ENCODE measurements at places on chromosomes 11 and 22.

- DNase-seq: no peak
Measured at GRCh38 chr11:47711225-47711624, 3.9 kb downstream of the AGBL2 start.

DNA sequence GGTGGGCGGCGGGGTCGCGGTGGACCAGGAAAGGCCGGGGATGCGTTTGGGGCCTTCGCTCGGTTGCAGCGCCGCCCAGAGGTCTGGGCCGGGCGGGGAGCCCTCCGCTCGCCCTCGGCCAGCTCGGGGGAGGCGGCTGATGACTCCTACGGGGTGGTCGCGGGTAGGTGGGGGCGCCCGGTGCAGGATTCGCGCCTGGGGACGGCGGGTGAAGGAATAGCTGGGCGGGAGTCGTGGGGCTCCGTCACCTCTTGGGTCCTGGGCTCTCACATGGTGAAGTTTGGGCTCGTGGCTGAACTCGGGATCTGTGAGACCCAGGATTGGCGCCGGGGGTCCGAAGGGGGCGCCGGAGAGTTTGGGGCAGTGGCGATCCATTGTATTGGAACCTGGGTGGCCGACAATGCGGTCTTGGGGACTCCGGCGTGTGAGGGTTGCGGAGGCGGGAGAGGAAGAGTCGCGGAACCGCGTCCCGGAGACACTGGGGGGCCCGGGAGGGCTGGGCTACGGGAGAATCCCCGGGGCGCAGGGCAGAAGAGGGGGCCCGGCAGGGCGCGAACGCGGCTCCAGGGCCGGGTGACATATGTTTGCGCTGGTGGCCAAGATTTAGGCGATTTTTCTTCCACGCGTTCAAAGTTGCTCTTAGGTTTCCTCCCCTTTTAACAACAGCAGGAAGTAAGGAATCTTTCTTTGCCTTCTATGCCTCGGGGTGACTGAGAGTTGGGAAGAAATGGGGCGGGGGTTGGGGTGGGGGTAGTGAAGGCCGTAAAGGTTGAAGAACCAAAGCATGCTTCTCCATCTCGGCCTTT is 935 bp downstream of the QSER1 start:
- peak; percentile 54 for DNase-seq

GRCh38 chr11:110251836-110252235 is 44.6 kb downstream of the RDX start:
- DNase-seq: no peak

- no peak for DNase-seq
Measured at GRCh38 chr11:116721988-116722387, 50.8 kb downstream of the BUD13 start.

DNA sequence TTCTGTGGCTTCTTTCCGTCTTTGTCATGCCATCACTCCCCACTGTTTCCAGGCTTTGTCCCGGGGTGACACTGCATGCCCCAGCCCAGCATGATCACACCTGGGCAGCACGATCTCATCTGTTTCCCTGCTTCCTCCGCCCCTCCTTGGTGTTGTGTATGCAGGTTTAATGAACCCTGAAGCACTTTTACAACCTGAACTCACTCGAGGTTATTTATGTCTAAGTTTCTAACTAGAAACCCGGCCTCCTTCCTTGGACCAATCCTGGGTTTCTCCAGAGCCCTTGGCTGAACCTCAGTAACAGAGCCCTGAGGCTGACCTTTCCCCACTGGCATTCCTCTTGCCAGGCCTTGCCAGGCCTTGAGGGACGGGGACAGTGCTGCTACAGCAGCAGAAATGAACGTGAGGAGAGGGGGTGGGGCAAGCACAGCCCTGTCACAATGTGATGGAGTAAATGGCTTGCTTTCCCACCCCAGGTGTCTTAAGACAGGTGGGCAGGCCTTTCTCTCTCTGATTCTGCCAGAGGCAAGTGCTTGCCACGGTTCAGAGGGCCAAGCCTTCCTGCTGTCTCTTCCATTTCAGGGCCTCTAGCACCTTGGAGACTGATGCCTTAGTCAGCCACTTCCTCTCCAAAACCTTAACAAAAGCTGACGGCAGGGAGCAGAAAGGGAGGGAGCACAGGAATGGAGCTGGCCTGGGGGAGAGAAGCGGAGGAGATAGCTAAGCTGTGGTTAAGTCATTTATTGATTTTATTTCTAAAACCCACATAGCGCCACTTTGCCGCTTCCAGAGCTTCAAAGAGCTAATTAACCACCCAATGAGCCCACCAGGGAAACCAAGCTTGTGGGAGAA is 3.1 kb upstream of the PYGM start:
- no peak for DNase-seq

DNA sequence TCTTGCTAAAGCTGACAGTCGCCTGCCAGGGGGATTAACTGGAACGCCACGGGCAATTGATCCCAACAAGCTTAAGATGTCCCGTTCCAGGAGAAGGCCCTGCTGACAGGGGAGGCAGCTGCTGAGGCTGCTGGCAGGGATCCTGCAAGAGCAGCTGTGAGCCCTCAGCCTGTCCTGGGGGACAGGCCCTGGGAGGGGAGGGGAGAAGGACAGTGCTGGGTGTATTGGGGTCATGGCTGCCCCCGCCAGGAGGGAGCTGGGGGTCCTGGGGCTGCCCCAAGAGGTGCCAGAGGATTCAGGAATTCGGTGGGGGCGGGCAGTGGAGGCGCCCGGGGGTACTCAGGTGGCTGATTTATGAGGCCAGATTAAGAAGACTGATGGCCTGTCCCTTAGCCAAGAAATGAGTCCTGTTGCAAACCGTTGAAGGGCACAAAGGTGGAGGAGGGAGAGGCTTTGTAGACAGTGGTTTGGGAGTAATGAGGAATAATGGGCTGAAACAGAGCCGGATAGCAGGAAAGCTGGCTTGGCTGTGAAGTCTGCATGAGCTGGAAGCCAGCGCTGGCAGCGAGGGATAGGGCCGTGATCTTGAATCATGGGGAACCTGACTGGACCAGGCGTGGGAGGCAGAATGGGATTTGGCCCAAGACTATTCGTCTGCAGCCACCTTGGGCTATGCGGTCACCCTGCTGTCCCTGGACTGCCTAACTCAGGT is 133.5 kb downstream of the CACNA1I start:
- no peak for DNase-seq

GRCh38 chr11:58493676-58494075 is 14.2 kb downstream of the OR5B21 start:
- no peak for DNase-seq

DNA sequence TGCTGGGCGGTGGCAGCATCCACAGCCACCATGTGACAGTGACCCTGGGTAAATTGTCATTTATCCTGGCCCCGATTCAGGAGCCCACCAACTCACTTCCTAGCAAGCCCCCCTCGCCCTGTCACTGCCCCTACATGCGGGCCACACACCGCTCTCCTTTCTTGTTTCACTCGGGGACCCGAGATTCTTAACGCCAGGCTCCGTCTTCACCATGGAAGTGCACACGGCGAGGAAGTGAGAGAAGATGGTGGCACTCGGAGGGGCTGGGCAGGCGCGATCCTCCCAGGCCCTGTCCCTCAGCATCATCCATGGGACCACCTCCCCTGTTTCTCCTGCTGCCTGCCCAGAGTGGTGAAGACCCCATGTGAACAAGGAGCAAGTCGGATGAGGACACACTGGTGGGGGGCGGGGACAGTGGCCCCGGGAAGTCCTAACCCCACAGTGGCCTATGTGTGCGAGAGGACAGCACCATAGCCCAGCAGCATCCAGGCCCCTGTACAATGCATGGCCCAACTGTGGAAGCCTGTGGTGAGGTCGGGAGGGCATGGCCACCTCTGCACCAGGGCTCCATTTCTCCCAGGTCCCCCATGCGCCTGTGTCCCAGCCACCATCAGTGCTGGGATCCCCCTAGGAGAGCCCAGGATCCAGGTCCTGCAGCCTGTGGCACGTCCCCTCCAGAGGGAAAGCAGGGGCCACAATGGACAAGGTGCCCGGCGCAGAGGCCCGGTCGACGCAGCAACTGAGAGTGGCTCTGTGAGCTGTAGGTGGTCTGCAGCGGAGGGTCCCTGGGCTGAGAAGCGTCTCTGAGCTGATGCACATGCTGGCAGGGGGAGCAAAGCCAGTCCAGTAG is 262.8 kb downstream of the BRD1 start:
- no peak for DNase-seq

DNA sequence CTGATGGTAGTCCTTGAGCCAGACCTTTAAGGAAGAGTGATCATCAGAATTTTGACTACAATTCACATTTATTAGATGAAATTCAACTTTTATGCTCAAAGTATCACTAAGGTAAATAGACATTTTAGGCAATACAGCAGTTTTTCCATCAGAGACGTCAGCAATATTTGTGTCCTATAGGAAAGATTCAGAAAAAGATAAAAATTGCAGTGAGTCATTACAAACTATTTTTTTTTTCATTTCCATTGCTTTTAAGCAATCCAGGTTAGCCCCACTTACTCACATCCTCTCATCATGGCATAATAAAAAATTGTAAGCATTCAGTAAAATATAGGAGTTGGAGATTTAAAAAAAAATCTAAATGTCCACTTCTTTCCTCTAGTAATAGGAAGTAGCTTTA is 46.9 kb downstream of the MSANTD4 start:
- no peak for DNase-seq

- peak; percentile 79 for DNase-seq
Measured at GRCh38 chr22:23716811-23717801, 26.3 kb downstream of the RGL4 start.

DNA sequence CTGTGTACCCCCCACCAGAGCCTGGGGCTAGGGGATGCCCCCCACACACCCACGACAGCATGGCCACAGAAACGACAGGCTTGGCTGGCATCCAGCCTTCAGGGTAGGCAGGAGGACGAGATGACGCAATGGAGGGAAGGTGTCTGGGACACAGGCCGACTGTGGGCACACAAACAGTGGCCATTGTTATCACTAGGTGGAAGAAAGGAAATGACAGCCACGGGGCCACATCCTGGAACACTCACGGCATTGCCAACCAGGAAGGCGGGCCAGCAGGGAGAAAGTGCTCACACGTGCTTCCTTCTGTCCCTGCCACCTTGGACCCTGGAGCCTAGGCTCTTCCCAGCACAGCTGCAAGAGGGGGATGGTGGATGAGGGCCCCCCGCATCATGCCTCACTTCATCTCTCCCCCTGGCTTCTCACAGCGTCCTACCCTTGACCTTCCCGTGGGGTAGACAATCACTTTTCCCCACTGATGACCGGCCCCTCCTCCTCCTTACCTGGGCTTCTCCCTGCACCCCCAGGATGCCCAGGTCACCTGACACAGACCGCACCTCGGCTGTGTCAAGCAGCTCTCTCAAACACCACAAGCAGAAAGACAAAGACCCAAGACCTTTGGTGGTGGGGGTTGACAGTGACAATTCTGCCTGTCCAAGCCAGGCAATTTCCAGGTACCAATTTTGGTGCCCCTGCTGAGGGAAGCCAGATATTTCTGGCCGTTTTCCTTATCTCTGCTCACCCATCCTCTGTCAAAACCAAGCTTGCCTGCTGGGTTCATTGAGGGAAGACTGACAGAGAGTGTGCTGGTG is 8.6 kb downstream of the PLA2G6 start:
- no peak for DNase-seq

DNA sequence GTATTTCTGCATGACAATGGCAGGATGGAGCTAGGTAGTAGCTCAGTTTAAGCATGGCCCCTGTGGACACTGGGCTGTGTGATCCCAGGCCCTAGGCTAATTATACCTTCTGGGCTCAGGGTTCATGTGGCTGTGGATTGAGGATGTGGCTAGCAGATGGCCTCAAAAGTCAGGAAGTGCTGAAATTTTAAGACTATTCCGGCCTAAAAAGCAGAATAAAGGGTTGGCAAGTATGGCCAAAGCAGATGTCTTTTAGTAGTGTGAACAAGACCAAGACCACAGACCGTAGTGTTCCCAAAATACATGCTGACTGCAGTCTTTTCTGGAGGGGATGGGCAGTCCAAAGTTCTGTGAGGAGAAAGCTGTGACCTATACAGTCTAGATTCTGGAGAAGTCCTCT is 115.7 kb upstream of the RAG2 start:
- DNase-seq: no peak

DNA sequence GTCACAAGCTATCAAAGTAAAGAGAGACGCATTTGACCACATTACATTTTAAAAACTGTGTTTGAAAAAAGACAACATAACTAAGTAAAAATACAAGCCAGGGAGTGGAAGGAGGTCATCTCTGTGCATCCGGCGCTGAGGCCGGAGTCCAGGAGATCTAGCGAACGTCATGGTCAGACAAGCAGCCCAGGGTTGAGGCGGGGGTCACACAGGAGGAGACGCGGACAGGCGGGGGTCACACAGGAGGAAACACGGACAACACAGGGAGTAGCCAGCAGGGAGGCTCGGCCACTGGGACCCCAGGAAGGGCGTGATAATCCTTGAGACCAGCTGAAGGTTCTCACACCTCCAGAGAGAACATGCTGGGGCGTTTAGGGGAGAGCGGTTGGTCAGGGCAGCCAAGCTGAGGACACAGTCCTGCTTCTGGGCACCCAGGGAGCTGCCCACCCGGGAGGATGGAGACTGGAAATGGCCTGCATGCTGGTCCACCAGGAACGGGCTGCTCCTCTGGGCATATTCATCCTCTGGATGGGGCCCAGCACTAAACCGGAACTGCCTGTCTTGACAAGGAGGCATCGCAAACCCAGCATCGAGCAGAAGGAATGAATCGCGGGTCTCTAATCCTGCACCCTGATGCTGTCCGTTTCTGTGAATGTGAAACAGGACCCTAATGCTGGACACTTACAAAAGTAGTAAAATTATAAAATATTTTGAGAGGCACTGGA is 40.9 kb upstream of the MUC5AC start:
- no peak for DNase-seq

- DNase-seq: no peak
Measured at GRCh38 chr11:118918686-118919280, 6.9 kb downstream of the BCL9L start.

GRCh38 chr22:28792491-28793383 is 7.6 kb downstream of the XBP1 start:
- no peak for DNase-seq

DNA sequence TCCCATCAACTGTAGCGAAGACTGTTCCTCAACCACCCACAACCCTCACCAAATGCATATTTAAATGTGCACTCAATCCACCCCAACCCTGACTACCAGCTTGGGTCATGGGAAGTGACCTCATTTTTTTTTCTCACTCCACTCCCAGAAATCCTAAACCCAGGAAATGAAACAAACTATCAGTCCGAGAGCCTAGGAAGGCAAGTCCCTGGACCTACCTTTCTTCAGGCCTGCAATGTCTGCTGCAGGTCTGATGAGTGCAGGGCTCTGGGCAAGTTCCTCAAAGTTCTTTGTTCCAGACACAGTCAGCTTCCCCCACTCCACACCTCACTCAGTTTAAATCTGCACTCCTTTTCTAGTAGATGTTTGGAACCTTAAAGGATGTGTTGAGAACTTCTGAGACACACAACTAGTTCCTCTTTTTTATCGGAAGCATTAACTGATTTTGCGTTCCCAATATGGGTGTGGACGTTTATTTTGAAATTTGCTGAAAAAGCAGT is at the start of gene MS4A4E:
TSS of gene MS4A4E (minus strand) at position 398 of the 500 bp plus-strand sequence. CDS start 13,082 bp downstream, outside the sequence.
- DNase-seq: no peak

- DNase-seq: no peak
Measured at GRCh38 chr22:35683560-35683959, 34.1 kb upstream of the APOL5 start.

Data from activated T-cell treated with anti-CD3 and anti-CD28 coated beads for 48 hours (primary cell).